ENCODE measurements at places on chromosomes 7 and 10.

GRCh38 chr7:105131033-105131656, 117.1 kb downstream of the KMT2E start:
- DNase-seq, result no peak

DNA sequence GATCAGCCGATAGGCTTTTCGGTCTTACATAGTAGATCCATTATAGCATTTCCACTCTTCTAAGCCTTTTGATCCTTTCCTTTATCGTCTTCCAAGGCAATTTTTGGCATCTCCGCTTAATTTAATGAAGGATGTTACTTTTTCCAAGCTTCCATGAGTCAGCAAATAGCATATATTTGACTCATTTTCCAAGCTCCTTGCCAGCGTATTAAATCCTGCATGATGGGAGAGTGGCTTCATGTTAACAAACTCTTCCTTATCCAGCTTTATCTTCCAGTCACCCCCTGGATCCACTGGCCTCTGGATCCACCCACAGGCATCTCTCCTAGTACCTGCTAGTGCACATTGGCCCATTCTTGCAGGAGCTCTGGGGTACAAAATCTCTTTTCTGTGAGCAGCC, 13.0 kb downstream of the OR9A2 start:
- DNase-seq, result no peak

DNA sequence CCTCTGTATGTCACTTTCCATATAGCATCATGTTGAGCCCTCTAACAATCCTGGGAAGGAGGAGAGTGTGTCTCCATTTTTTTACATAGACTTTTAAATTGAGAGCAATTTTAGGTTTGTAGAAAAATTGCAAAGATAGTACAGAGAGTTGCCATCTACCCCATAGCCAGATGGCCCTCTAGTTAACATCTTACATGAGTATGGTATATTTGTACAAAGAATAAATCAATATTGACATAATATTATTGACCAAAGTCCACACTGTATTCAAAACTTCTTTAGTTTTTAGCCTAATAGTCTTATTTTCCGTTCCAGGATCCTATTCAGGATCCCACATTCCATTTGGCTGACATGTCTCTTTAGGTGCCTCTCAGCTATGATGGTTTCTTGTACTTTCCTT, 274.6 kb upstream of the PLPP4 start:
- no peak for DNase-seq

DNA sequence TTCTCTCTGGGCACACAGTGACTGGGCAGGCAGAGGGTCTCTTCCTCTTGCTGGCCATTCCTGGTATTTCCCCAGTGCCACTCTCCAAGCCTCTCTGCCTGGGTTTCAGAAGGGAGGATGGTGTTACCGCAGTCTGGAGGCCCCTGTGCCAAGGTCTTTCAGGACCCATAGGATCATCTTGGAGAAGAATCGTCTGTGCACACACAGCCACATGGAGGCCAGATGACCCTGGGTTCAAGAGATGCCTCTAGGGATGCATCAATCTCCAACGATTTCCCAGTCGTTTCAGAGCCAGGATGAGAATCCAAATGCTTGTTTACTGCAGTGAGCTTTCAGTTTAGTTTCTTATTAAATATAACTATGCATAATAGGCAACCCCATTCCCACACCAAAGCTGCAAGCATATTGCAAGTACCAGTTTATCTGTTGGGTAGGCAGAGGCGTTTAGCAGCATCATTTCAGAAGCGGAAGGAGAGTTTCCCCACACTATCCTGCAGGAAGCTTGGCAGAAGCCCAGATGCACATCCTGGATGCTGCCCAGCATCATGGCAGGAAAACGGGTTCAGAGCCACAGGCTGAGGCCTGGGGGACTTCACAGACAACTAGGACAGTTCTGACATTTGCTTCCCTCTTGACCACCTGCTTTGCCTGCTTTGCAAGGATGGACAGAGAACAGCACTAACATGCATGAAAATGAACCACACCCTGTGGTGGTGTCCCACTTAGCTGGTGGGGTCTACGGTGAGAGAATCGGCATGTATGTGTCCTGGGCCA, 134.7 kb upstream of the FAM20C start:
- no peak for DNase-seq

DNA sequence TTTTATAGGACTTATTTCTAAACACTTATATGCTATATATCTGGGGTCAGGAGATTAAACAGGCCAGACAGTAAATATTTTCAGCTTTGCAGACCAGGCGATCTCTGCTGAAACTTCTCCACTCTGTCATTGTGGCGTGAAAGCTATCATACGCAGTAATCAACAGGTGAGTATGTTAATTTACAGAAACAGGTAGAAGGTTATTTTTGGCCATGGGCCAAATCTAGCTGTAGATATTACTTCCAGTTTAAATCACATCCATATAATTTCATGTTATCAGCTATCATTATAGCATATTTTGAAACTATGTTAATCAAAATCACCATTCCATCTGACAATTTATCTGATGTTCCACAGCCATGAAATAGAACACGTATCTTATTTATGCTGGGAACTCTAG, 67.8 kb downstream of the GPR37 start:
- DNase-seq, result no peak

DNA sequence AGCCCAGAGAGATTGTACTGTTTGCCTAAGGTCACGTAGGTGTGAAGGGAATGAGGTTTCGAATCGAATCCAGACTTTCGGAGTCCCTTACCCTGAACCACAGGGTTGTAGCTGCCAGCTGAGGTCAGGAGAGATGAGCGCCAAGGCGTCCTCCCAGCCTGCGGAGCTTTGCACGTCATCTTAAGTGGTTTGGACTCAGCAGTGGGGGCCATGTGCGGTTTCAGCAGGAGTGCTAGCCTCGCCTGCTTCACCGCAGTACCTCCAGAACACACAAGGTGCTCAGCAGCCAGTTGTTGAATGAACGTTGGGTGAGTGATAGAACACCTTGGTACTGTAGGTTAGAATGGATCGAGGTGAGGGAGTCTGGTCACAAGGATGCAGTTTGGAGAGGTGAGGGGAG, 74.9 kb upstream of the PPIF start:
- no peak for DNase-seq
